Smooth muscle cell of the pulmonary artery (primary cell): ENCODE measurements at places on chromosomes 2 and 18. TPM values are rescaled to one million over a fixed set of nuclear protein-coding genes. Genes with fewer than 3 reads are reported as not detected.

The PCARE gene
- total RNA-seq, result not detected in 2 replicates

The TAF4B gene
- 2.7 and 3.3 TPM in 2 replicates for total RNA-seq

The CABYR gene
- total RNA-seq, result 3.3 and 5.7 TPM in 2 replicates

The LIMS4 gene
- 3.1 and 9.4 TPM in 2 replicates for total RNA-seq

The PLGLB1 gene
- total RNA-seq, result 0.33 and 0.40 TPM in 2 replicates

The UBE2F gene
- total RNA-seq, result 35.6 and 38.1 TPM in 2 replicates

The SERPINB13 gene
- not detected in 2 replicates for total RNA-seq

The EGR4 gene
- total RNA-seq, result not detected in 2 replicates

The SULT1C2 gene
- 0.07 and 0.23 TPM in 2 replicates for total RNA-seq

The LHCGR gene
- total RNA-seq, result not detected in 2 replicates

The DSG4 gene
- not detected in 2 replicates for total RNA-seq

The GPR148 gene
- total RNA-seq, result 0.07 TPM in 1 of 2 replicates, not detected in the other

The DPY30 gene
- 32.8 and 41.4 TPM in 2 replicates for total RNA-seq

The SP110 gene
- 3.7 and 4.8 TPM in 2 replicates for total RNA-seq

The ZNF516 gene
- 15.2 and 22.1 TPM in 2 replicates for total RNA-seq

The CCDC150 gene
- 3.0 and 3.5 TPM in 2 replicates for total RNA-seq

The SP3 gene
- 84.3 and 116 TPM in 2 replicates for total RNA-seq

The GBX2 gene
- total RNA-seq, result 0.13 TPM in 2 replicates

The GNLY gene
- total RNA-seq, result 0.07 TPM in 1 of 2 replicates, not detected in the other

The POTEI gene
- not detected in 2 replicates for total RNA-seq

The ZNG1B gene
- total RNA-seq, result 27.8 and 28.2 TPM in 2 replicates

The SH2D6 gene
- 0.36 TPM in 1 of 2 replicates, not detected in the other for total RNA-seq

The EFR3B gene
- 0.85 and 2.4 TPM in 2 replicates for total RNA-seq

The MEP1B gene
- total RNA-seq, result 0.07 TPM in 1 of 2 replicates, not detected in the other

The KCNE4 gene
- total RNA-seq, result 37.7 and 120 TPM in 2 replicates

The FOXD4L1 gene
- 0.13 and 0.17 TPM in 2 replicates for total RNA-seq

The ATOH8 gene
- 22.4 and 30.8 TPM in 2 replicates for total RNA-seq

The C2orf74 gene
- 11.3 TPM in 2 replicates for total RNA-seq

The TMEM200C gene
- 0.13 and 0.30 TPM in 2 replicates for total RNA-seq

The SLC11A1 gene
- total RNA-seq, result 0.13 TPM in 2 replicates

The RBM44 gene
- 0.33 and 0.36 TPM in 2 replicates for total RNA-seq

The OR6B2 gene
- total RNA-seq, result not detected in 2 replicates

The GDF7 gene
- total RNA-seq, result 0.63 and 1.0 TPM in 2 replicates

The MOCOS gene
- 5.6 and 16.6 TPM in 2 replicates for total RNA-seq

The GPR39 gene
- 3.3 and 6.4 TPM in 2 replicates for total RNA-seq

The GYPC gene
- 39.3 and 44.0 TPM in 2 replicates for total RNA-seq

The FBXO48 gene
- 0.26 and 0.39 TPM in 2 replicates for total RNA-seq

The TRIM43 gene
- not detected in 2 replicates for total RNA-seq

The CFAP210 gene
- total RNA-seq, result not detected in 2 replicates

The MBOAT2 gene
- total RNA-seq, result 51.4 and 53.8 TPM in 2 replicates

The SLC5A7 gene
- not detected in 2 replicates for total RNA-seq

The ALPG gene
- total RNA-seq, result not detected in 2 replicates
